SHP77 (cell line): ENCODE measurements at places on chromosomes 2 and 18.

GRCh38 chr2:155363349-155363888 is 664.9 kb downstream of the KCNJ3 start:
- no peak for DNase-seq

GRCh38 chr2:169107645-169108044 is 38.3 kb downstream of the DHRS9 start:
- DNase-seq: no peak

DNA sequence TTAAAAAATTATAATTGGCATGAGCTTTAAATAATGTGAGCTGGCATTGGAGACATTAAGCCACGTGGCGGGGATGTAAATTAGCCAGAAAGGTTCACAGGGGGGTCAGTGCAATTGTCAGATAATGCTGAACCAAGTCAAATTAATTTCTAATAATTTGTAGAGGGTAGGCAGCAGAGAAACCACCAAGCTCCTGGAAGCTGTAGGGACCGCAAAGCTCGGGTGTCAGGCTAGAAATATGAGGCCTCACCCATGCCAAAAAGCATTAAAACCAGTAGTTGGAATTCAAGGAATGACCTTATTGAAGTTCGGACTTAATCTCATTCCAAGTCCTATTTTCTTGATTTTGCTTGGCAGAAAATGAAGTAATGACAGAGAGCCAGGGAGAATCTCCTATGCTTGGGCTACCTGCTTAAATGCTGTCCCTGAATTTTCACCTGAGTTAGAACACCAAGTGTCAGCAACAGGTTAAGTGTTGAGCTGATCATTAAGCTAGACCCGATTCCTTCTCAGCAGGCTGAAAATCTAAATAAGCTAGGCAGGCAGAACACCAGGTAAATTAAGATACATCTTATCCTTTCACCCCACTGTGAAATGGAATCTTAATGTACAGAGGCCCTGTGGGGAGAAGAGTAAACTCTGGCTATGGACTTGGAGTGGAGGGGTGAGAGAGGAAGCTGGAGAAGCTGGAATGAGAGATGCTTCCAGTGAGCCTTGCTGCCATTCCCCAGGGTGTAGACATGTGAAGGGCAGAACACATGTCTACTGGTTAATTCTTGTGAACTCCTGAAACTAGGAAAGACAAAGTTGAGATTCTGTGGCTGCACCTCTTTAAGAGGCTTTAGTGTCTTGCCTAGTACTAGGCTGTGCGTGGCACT is 520.0 kb downstream of the SLC4A3 start:
- no peak for DNase-seq

- no peak for DNase-seq
These were observed 14.0 kb downstream of the ITM2C start for GRCh38 chr2:230878599-230879188.

GRCh38 chr2:26982102-26982742 is 11.8 kb downstream of the MAPRE3 start:
- DNase-seq: peak; percentile 87

DNA sequence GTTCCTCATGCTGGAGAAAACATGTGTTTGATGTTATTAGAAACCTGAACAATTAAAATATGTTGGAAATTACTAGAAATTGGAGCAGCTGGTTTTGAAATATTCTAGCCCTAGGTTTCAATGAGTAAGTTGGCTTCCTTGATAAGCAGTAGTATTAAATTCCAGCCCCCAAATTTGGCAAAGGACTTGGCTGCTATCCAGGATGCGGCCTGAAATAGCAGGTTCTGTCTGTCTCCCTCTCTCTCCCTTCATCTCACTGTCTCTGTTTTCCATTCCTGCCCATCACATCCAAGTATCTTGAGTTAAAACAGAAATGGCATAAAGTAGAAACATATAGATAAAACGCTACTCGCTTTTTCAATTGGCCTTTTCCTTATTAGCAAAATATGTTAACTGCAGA is 20.9 kb upstream of the GPR45 start:
- DNase-seq: no peak
